ENCODE measurements at places on chromosomes 11 and 22. TPM values are rescaled to one million over a fixed set of nuclear protein-coding genes. Genes with fewer than 3 reads are reported as not detected.

DBX1 gene
- total RNA-seq: not detected

ARHGAP20 gene
- 1.4 TPM for total RNA-seq

JAML gene
- 0.39 TPM for total RNA-seq

- no peak overlapping the region for H3K27ac ChIP-seq
- no peaks in the 10 kb centered on the region for H3K4me1 ChIP-seq
- peaks cover 30% of the 10 kb centered on the region for H3K27me3 ChIP-seq
- DNase-seq: no peak
Observed at GRCh38 chr11:27294654-27295053, 68.4 kb downstream of the CCDC34 start.

GRCh38 chr11:9787260-9787659 is 123.4 kb downstream of the SWAP70 start:
- H3K36me3 ChIP-seq: peaks cover 10% of the 10 kb centered on the region
- H3K27ac ChIP-seq: no peak overlapping the region
- no peak overlapping the region for H3K4me3 ChIP-seq

DNA sequence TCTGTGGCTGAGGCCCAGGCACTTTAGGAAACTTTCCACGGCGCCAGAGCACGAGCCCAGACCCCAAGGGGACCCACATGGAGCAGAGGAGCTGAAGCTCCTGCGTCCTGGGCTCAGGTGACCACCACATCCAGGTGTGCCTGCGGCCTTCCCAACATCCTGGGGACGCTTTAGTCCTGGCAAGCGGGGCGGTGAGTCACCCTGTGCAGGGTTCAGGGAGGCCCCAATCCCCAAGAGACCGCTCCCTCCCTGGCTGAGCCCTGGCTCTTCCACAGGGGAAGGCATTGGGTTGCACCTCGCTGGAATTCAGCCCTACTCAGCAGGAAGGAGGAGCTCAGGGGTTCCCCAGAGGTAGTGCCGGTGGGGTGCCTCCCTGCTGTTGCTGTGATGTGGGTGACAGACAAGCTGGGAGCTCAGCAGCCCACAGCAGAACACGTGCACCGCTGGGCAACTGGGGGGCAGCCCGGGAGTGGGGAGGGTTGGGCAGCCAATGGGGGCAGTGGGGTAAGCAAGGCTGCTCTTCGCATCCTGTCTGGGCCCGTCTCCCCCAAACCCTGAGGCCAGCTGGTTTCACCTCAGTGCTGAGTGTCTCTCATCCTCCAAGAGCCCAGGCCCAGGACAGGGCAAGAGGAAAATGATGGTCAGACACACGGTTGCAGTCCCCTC is 802.8 kb downstream of the BRD1 start:
- H3K4me3 ChIP-seq: no peak overlapping the region
- no peaks in the 10 kb centered on the region for H3K4me1 ChIP-seq
- no peaks in the 10 kb centered on the region for H3K27me3 ChIP-seq

GRCh38 chr11:8721609-8722500 is 39.3 kb downstream of the RPL27A start:
- DNase-seq: no peak
- H3K27me3 ChIP-seq: no peaks in the 10 kb centered on the region
- no peak overlapping the region for H3K4me3 ChIP-seq

GRCh38 chr22:39240831-39241793 is 3.7 kb downstream of the PDGFB start:
- H3K4me3 ChIP-seq: peak overlapping the region; percentile 41
- DNase-seq: peak; percentile 62
- peaks cover 58% of the 10 kb centered on the region for H3K4me1 ChIP-seq

DNA sequence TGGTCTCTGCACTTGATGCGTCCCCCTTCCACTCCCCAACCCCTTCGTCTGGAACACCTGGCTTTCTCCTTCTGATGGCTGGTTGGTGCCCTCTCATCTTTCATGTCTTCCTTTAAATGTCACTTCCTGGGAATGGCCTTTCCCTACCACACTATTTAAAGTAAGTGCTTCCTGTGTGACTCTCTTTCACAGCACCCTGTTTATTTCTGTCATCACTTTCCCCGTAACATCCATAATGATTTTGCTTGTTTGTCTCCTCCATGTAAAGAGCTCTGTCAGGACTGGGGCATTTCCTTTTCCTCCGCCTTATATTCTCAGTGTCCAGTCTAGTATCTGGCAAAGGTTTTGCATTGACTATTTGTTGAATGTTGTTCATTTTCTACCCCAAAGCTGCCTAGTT is 143.0 kb downstream of the DBX1 start:
- DNase-seq: no peak
- H3K4me1 ChIP-seq: peaks cover 18% of the 10 kb centered on the region
- no peak overlapping the region for H3K4me3 ChIP-seq
- no peaks in the 10 kb centered on the region for H3K36me3 ChIP-seq
- no peaks in the 10 kb centered on the region for H3K27me3 ChIP-seq

DNA sequence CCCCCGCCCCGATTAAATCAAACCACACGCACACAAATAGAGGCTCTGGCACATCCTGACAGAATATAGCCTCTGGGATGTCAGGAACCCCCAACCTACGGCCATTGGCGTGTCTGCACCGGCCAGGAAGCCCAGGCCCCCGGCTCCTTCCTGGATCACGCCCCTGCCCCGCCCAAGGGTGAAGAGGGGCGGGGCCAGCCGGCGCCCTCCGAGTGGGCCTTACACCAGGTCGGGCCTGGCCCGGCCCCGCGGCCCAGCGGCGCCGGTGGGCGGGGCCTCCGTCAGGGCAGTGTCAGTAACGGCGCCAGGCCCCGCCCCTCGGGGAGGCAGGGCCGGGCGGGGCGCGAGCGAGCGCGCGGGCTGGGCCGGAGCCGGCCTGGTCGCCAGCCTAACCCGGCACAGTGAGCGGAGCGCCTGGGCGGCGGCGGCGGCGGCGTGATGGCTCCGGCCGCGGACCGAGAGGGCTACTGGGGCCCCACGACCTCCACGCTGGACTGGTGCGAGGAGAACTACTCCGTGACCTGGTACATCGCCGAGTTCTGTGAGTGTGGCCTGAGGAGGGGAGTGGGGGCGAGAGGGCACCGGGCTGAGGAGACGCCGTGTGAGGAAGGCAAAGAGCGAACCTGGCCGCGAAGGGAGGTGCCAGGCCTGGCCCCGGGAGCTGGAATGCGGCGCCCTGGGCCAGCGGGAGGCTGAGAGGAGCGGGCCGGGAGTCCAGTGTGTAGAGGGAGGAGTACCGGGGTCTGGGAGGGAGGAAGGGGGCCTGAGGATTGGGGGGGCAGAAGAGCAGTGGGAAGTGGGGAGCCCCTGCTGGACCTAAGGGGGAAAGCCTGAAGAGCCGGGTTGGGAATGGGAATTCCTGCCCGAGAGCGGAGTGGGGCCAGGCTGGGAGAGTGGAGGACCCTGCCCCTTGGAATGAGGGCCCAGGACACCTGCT is at the start of gene ACER3:
Gene ACER3 (plus strand): TSS at position 380 of the 937 bp plus-strand sequence. CDS start 59 bp downstream, at position 439.
- peak within 1 kb of the TSS; percentile 62 for H3K4me3 ChIP-seq
- peak; percentile 89 for DNase-seq
- peak within 1 kb of the TSS; percentile 77 for H3K27ac ChIP-seq
- no peaks in the 10 kb centered on the region for H3K36me3 ChIP-seq
- no peaks in the 10 kb centered on the region for H3K27me3 ChIP-seq

DNA sequence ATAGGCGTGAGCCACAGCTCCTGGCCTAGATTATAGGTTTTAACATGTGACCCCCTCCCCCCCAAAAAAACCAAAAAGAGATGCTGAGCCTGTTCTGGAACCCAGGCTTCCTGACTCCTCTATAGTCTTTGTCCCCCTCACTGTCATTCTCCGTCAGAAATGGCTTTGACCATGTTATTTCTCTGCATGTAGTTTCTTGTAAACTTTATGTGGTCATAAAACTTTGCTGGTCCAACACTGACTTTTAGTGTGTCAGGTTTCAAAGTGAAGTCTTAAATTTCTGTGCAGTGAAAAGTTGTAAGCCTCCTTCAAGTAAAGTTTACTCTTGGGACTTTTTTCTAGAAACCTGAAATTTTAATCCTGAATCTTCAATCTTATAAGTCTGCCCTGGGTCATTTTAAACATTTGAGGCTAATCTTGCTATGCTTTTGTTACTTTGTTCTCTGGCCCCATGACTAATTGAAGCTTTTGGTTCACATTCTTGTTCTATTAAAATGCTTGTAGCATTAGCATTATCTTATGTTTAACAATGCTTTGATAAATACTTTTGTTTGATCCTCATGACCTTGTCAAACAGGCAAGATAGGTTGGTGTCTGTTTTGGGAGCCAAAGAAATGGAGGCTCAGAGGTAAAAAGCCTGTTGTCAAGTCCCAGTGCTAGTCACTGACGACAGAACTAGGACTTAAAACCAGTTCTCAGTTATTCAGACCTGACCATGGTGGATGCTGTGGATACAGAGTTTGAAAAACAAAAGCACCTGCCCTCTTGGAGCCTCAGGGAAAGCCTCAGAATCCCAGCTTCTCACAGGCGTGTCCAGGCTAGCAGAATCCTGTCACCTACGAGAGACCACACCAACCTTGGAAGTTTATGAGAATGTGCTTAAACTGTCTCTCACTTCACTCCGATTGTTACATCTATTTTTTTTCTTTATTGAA is 87.7 kb upstream of the HORMAD2 start:
- no peaks in the 10 kb centered on the region for H3K27me3 ChIP-seq
- H3K36me3 ChIP-seq: peaks cover 3% of the 10 kb centered on the region
- H3K27ac ChIP-seq: no peak overlapping the region
- H3K4me1 ChIP-seq: peaks cover 15% of the 10 kb centered on the region

DNA sequence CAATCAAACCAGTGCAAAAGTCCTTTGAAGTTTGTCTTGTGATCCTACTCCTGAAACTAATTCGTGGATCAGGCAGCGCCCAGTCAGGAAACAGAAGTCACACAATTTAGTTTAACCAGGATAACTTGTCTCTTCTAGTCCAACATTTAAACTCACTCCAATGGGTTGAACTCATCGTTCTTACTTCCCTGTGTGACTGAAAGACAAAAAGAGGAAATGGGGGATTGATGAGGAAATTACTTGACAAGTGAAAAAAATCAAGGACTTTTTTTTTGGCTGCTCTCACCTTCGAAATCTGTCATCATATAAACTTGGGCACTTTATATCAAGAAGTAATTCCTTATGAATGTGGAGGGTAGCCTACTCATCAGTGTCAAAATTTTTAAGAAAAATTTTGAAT is 78.4 kb downstream of the HSD17B12 start:
- H3K4me3 ChIP-seq: no peak overlapping the region
- H3K36me3 ChIP-seq: peaks cover 5% of the 10 kb centered on the region
- DNase-seq: no peak
- H3K27me3 ChIP-seq: no peaks in the 10 kb centered on the region
- no peak overlapping the region for H3K27ac ChIP-seq

GRCh38 chr11:1153951-1154493 is 3.7 kb upstream of the MUC5AC start:
- peaks cover 4% of the 10 kb centered on the region for H3K4me1 ChIP-seq
- H3K4me3 ChIP-seq: no peak overlapping the region
- DNase-seq: peak; percentile 72
- no peak overlapping the region for H3K27ac ChIP-seq
- no peaks in the 10 kb centered on the region for H3K27me3 ChIP-seq

GRCh38 chr11:73340164-73340563 is 32.1 kb downstream of the ARHGEF17 start:
- DNase-seq: no peak
- H3K27me3 ChIP-seq: no peaks in the 10 kb centered on the region
- H3K36me3 ChIP-seq: peaks cover 6% of the 10 kb centered on the region
- H3K4me1 ChIP-seq: peaks cover 7% of the 10 kb centered on the region

DNA sequence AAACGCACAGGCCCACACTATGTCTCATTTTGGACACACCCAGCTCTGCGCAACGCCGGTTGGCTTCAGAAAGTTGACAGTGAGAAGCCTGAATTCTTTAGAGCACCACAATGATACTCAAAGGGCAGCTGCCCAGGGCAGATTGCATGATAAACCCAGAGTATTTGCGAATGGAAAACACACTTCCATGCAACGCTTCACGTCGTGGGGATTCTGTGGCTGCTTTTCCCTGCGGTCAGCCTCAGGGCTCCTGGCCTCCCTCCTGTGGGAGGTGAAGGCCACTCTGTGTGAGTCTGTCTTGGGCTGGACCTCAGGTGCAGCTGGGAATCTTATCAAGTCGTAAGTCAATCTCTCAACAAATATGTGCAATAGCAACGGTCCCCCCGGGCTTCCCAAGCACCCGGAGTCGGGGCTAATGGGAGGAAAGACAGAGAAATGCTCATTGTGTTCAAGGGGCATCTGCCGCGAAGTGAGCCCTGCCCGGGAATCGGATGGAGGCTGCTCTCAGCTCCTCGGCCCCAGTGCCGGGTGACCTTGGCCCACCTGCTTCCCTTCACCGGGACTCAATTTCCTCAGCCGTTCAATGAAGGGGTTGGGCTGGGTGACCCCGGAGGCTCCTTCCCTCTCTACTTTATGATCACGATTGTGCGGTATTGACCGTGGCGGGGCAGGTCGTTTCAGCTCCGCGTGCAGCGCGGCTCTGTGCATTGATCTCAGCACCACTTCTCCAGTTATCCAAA is 623.6 kb downstream of the BRD1 start:
- H3K4me3 ChIP-seq: no peak overlapping the region
- no peaks in the 10 kb centered on the region for H3K27me3 ChIP-seq
- no peaks in the 10 kb centered on the region for H3K4me1 ChIP-seq

GRCh38 chr11:5611627-5612026 is 13.2 kb upstream of the TRIM34 start:
- no peak overlapping the region for H3K4me3 ChIP-seq
- H3K36me3 ChIP-seq: no peaks in the 10 kb centered on the region
- no peaks in the 10 kb centered on the region for H3K4me1 ChIP-seq
- H3K27ac ChIP-seq: no peak overlapping the region
- H3K27me3 ChIP-seq: no peaks in the 10 kb centered on the region
- no peak for DNase-seq

DNA sequence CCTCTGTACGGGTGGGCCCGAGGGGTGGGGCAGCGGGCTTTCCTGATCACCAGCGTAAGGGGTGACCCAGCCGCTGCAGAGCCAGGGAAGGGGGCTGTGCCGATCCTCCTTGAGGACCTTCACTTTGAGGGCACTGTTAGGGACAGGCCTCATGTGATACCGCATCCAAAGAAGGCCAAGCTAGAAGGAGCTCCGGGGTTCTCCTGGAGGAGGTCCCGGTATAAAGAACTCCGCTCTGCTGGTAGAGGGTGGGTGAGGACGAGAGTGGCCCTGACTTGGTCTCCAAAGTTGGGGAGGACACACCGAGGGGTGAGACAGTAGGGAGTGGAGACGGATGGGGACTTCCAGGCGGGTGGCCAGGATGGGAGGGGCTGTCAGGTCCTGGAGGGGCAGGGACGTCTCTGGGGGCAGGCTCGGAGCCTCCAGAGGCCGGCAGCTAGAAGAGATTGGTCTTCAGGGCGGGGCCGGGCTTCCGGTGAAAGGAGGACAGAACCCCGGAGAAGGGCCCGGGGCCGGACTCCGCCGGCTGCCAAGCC is 4.6 kb downstream of the PHOX2A start:
- no peak overlapping the region for H3K27ac ChIP-seq
- peaks cover 25% of the 10 kb centered on the region for H3K36me3 ChIP-seq
- peaks cover 12% of the 10 kb centered on the region for H3K4me1 ChIP-seq
- DNase-seq: no peak

- no peaks in the 10 kb centered on the region for H3K4me1 ChIP-seq
- no peak for DNase-seq
- H3K36me3 ChIP-seq: no peaks in the 10 kb centered on the region
Observed at GRCh38 chr11:92776676-92777075, 192.8 kb upstream of the MTNR1B start.

GRCh38 chr11:10303558-10304363 is 1.1 kb upstream of the ADM start:
- H3K27ac ChIP-seq: peak overlapping the region; percentile 26
- H3K36me3 ChIP-seq: no peaks in the 10 kb centered on the region
- H3K4me3 ChIP-seq: peak overlapping the region; percentile 95

DNA sequence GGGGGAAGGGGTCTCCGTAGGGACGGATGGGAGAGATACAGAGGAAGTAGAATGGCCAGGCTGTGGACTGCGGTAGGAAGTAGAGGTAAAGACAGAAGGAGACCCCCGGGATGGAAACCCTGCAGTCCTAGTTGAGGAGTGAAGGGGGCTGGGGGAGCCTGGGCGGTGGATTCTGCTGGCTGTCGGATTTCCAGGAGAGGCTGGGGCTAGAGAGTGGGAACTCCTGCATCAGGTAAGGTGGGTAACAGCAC is 727 bp upstream of the SCARF2 start:
- H3K27me3 ChIP-seq: no peaks in the 10 kb centered on the region
- no peak overlapping the region for H3K27ac ChIP-seq
- peaks cover 11% of the 10 kb centered on the region for H3K4me1 ChIP-seq
- H3K4me3 ChIP-seq: peak overlapping the region; percentile 3
- H3K36me3 ChIP-seq: peaks cover 2% of the 10 kb centered on the region

All from endothelial cell of umbilical vein (primary cell).